Stimulated activated CD4-positive, alpha-beta T cell treated with anti-CD3 and anti-CD28 coated beads, Interleukin-15, amount 100 ng/mL, for 24 hours (primary cell): ENCODE measurements at places on chromosomes 5 and 9.

DNA sequence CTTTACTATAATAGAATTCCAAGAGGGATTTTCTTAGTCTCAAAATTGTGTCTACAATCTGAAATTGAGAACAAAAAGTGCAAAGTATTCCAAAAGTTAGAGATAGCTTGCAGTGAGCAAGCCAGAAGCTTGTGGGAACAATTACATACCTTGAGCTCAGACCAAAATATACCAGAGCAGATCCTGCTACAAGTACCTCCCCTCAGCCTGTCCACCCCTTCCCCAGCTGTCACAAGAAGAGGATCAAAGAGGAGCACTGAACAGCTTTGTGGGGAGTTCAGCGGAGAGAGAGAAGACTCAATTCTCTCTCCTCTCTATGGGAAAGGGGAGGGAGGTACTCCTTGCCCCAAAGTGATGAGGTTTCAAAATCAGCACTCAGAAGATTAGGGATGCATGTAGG lies 869.2 kb upstream of the DMAC1 start:
- no peak for DNase-seq

DNA sequence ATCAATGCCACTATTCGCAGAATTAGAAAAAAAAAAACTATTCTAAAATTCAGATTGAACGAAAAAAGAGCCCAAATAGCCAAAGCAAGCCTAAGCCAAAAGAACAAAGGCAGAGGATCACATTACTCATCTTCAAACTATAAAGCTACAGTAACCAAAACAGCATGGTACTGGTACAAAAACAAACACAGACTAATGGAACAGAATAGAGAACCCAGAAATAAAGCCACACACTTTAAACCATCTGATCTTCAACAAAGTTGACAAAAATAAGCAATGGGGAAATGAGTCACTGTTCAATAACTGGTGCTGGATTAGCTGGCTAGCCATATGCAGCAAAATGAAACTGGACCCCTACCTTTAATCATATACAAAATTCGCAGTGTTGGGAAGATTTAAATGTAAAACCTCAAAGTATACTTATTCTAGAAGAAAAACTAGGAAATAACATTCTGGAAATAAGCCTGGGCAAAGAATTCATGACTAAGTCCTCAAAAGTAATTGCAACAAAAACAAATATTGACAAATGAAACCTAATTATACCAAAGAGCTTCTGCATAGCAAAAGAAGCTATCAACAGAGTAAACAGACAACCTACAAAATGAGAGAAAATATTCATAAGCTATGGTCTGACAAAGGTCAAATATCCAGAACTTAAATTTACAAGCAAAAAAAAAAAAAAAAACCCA lies 153.7 kb downstream of the NDUFS4 start:
- no peak for DNase-seq

- no peak for DNase-seq
Observed at GRCh38 chr5:107419498-107419897, 251.2 kb downstream of the EFNA5 start.

DNA sequence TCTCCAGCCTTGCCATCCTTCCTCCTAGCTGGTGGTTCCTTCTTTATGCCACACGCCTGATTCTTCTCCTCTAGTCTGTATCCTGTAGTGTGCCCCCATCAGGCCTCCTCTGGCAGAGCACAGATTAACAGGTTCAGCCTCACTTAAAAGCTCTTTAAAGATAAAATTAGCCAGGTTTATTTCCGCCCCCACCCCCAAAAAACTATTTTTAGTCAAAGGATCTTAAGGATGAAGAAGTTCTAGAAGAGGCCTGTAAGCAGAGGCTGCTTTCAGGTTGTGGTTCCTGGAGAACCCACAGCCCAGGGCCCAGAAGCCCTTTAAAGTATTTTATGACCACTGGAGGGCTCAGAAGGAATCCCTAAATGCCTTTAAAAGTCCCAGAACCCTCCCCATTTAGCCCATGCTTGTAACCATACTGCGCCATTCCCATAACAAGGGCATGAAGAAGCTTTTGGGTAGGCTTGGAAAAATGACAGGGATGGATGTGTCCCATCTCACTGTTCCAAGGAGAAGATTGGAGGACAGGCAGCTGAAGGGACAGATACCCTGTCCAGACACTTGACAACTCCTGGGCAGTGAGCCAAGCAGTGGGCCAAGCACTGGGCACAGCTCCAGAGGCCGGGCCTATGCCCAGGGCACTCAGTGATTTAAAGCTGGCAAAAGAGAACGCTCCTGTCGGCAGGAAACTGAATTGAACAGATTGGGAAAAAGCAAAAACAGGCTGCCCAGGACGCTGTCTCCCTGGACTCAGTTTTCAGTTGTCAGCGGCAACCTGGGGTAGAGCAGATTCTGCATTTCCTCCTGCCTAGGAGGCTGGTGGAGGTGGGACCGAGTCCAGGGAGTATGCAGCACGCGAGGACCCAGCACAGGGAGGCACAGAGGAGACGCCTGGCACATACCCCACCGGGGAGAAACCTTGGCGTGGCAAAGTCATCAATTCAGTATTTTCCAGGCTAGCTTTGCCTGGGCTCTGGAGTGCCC lies 106.3 kb upstream of the SSBP2 start:
- no peak for DNase-seq

GRCh38 chr9:109251080-109251775 lies 69.6 kb downstream of the EPB41L4B start:
- no peak for DNase-seq

GRCh38 chr9:100425758-100426157 lies 1.2 kb upstream of the MSANTD3 start:
- no peak for DNase-seq

- DNase-seq, result no peak
Observed at GRCh38 chr5:148091991-148092964, 28.5 kb downstream of the SPINK5 start.

DNA sequence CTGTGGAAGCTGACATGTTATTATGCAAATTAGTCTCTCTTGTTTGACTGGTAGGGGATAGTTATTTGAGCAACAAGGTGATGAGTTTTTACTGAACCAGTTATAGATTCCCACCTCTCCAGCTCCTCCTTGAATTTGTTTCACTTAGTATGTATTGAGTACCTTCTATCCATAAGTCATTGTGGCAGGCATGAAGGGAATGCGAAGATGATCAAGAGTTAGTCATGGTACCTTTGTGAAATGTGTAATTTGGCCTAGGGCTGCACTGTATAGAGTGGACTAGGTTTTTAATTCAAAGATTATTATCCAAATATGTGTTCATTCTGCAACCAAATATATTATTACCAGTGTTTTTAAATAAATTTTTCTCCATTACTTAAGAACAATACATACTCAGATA lies 110.1 kb downstream of the HACD4 start:
- DNase-seq, result no peak

DNA sequence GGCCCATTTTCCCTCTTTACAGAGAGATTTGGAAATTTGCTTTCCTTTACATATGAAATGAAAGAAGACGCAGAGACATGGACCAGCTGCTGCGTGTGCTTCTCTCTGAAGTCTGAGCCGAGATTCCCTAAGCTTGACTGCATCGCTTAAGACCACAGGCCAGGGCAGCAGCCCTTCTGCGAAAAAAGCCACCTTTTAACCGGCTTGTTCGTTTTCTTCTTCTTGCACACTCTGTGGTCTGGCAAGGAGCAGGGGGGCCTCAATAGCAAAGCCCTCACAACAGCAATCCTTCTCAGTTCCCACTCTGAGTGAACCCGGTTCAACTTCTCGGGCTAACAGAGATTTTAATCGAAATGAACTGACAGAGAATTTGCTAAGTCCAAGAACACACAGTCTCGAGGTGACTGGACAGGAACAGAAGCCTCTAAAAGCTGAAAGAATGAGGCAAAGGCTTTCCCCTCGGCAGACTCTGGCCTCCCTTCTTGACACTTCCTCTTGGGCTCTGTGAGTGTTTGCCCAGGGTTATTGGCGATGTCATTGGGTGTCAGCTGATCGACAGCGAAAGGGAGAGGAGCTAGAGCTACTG lies 512.9 kb upstream of the KLF4 start:
- DNase-seq, result no peak

- no peak for DNase-seq
Observed at GRCh38 chr5:53603009-53603687, 42.7 kb downstream of the NDUFS4 start.

DNA sequence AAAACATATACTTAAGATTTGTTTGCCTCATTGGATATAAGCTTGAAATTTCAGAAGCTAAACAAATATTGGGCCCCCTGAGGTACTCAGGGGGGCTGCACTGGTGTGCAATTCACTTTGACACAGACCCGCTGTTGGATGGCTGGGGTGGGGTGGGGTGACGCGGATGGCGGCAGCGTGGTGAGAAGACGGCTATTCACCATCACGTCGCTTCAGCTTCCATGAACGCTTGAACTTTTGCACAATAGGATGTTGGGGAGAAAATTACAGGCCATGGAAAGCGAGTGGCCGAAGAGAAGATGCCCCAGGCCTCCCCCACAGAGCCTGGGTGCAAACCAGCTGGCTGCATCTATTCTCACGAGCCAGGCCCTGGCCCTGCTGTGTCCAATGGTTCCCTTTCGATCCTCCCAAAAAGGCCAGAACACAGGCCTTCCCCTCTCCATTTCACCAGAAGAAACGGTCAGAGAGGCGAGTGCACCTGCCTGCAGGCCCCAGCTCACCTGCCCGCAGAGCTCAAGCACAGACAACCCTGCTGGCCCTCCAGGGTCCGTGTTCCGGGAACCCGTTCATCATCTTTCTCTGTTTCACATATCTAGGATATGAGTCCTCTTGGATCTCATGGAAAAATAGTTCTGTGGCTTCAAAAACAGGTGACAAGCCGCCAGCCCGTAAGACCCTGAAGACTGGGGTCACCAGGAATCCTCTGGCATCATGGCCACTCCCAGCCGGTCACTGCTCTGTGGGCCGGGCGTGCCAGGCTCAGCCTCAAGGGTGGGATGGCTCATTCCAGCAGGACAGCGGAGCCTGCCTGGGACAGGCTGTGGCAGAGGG lies 46.8 kb upstream of the SARDH start:
- DNase-seq, result no peak

DNA sequence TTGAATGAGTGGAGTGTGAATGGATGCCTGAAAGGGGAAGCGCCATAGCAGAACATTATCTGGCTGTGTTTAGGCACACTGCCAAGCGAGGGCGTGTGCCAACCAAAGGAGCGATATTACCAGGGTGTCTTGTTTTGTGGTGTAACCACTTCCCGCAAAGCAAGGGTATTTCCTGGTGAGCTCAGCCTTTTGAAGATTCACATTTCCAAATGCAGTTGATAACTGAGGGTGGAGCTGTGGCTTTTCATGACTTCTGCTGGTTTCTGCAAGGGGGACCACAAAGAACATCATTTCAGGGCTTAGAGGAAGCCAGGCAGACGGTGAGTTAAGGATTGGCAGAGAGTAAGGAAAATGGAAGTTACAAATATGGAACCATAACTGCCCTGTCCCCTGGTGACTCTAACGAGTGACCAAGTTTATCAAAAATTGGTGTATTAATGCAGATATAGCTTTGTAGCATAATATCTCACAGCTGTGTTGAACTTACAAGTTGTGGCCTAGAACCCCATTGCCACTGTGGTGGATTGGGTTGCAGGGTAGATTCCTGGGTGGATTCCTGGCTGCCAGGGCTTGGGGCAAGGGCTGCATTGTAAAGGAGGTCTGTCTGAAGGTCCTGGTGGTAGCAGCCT lies 71.4 kb downstream of the RALGPS1 start:
- peak; percentile 87 for DNase-seq

- no peak for DNase-seq
Observed at GRCh38 chr5:158920736-158921135, 179.0 kb downstream of the EBF1 start.

GRCh38 chr5:176365351-176366231 lies at the start of gene ARL10:
TSS of gene ARL10 (plus strand) at chr5:176365487. CDS start at chr5:176365564, 77 bp downstream.
- DNase-seq, result peak; percentile 81
